CD4-positive, alpha-beta T cell treated with Interleukin-21 for 1 hour (primary cell): ENCODE measurements at places on chromosomes 16 and 17.
A peak's percentile ranks its signal among the peaks of the same experiment; 100 is the strongest.

GRCh38 chr16:84082835-84083569, 33.7 kb downstream of the MBTPS1 start:
- DNase-seq, result no peak

DNA sequence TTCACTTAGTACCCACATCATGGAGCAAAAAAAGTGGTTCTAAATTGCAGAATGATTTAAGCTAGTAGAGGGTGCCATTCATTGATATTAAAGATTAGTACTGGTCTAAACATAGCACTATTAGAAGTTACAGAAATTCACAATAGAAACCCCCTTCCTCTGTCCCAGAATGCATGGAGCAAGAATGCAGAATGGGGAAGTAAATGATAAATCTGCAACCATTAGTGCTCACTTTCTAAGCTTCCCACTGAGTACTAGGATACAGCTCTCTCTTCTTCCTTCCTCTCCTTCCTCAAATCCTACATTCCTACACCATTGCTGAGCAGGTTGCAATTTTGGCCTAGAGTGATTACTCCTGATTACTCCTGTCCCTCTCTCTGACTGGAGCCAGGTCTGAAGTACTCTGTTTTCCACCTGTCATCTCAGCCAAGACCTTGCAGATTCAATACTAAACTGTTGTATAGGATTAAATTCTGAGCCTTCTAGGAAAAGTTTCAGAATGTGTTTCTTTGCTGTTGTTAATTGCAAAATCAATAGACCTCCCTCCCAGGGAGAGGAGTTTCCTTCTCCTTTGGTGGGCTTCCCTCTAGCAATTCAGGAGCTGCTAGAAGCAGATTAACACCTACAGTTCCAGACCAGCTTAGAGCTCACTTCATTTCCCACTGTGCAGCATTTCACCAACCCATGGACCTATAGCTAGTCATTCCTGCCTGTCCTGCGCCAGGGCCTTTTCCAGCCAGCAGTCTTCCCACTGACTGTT, 165.5 kb upstream of the TBX2 start:
- DNase-seq, result no peak

DNA sequence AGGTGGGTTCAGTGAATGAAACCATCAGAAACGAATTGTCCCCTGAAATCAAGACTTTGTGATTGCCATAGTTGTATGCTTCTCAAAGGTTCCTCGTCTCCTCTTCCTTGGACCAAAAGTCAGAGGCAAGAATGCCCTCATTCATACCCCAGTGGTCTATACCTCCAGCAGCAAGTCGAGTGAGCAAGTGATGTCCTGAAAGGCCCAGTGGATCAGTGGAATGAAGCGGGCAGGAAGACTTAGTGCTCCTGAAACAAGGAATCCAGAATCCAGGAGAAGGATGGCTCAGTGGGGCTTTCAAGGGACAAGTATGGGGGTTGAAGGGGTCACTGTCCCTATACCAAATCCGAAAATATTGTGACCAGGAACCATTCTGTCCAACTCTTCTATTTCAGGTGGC, 5.3 kb upstream of the ERBB2 start:
- DNase-seq, result no peak

DNA sequence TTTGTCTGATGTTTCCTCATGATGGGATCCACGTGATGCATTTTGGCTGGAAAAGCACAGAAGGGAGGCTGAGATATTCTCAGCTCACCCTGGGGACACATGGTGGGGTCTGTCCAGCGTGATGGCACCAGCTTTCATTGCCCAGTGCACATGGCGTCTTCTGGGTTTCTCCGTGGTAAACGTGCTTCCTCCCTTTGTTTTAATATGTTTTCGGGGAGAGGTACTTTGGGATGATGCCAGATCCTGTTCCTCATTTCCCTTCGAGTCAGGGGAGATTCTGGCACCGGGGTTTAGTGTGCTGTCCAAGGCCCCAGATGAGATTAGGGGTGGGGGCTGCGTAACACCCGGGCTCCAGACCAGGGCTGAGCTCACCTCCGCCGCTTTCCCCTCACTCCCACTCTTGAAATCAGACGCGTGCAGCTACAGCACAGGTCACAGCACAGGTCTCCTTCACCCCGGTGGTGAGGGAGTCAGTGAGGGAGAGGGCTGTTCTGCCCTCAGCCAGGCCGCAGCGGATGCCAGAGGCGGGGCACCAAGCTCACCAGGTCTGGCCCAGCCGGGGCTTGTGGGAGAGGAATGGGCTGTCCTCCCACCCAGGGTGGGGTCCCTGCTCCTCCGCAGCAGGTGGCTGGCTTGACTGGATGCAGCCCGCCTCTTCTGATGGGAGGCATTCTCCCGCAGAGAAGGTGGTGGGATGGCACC, 33.9 kb downstream of the COX4I1 start:
- DNase-seq, result no peak

GRCh38 chr17:82465023-82465603, 6.6 kb downstream of the NARF start:
- DNase-seq, result no peak

DNA sequence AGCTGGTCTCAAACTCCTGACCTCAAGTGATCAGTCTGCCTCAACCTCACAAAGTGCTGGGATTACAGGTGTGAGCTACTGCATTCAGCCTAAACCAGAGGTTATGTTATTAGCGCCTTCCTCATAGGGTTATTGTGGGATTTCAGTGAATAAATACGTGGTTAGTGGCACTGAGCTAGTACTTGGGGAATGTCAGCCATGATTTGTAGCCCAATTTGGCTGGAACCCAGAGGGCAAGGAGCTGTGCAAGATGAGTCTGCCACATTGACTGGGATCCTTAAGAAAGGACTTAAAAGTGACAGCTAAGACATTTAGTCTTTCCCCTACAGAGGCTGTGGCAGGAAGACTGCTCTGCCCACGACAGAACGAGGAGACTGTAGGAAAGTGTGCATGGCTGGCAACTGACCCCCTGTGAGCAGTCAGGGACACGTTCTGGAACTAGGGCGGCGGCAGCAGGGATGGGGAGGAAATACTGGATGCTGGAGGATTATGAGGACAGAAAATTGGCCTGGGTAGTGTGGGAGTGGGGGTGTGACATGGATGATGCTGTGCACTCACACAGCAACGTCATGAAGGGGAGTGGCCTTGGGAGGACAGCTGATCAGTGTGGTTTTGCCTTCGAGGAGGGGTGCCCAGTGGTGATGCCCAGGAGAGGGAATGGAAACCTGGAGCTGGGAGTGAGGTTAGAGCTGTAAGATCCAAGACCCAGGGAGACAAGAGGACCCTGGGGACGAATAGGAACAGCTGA, 14.6 kb downstream of the ATP5PD start:
- DNase-seq, result peak; percentile 74

- no peak for DNase-seq
These were observed at the start of gene KATNB1 for GRCh38 chr16:57735755-57736418. Gene KATNB1, plus strand, starts transcription at chr16:57735770. Its CDS starts 1,474 bp downstream, at chr16:57737244.
